Aorta (tissue), 5 donors: ENCODE measurements at places on chromosomes 7 and 10. TPM values are rescaled to one million over a fixed set of nuclear protein-coding genes. Genes with fewer than 3 reads are reported as not detected.
A peak's percentile ranks its signal among the peaks of the same experiment; 100 is the strongest.

Gene CFAP69
- 15.8 TPM for total RNA-seq

Gene ENKUR
- not detected for total RNA-seq

Gene C7orf33
- not detected for total RNA-seq

Gene CALD1
- total RNA-seq, result 1,700 TPM

Gene AMZ1
- 1.1 TPM for total RNA-seq

Gene GSTO2
- 1.7 TPM for total RNA-seq

GRCh38 chr7:111672901-111673300, 110.6 kb upstream of the IMMP2L start:
- no peak for DNase-seq

DNA sequence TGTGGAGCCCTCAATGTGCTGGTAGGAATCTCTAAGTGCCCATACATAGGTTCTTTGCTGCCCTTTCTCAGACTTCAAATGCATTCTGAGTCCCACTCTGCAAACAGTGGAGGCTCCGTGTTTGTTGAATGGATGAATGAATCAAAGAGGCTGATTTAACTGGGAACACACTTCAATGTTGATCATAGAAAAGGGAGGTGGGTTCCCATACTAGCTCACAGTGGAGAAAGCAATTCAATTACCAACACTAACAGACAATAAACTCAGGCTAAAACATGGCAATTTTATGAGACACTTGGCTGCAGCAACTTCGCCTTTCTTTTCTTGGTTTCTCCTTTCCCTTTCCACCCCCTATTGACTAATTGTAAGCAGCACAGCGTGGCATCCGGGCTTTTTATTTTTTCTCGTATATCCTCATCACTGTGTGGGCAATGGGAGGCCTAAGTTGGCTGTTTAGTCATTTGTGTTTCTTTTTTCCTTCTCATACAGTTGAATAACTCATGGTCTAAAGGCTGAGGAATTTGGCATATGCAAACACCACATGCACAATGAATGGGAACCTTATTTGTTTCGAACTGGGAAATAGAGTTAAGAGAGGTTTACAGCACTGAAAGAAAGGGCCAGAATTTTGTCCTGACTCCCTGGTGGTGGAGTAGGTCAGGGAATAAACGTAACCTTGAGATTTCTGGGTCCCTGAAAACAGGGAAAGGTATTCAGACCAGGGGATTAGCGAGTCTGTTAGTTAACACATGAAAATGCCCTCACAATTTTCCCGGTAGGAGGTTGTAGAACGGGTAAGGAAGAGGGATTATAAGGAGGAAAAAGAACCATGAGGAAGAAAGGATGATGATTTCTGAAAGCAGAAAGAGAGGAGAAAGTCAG, 858.5 kb downstream of the KCNMA1 start:
- no peak for DNase-seq

- peak; percentile 53 for DNase-seq
Measured at GRCh38 chr7:157523371-157523765, 186.6 kb downstream of the DNAJB6 start.

- DNase-seq, result peak; percentile 74
Measured at GRCh38 chr7:155380221-155380861, 77.6 kb upstream of the EN2 start.

GRCh38 chr7:143300959-143301935, 13.1 kb downstream of the CASP2 start:
- no peak for DNase-seq

GRCh38 chr10:14748441-14748840, 26.3 kb downstream of the FAM107B start:
- peak; percentile 81 for DNase-seq

DNA sequence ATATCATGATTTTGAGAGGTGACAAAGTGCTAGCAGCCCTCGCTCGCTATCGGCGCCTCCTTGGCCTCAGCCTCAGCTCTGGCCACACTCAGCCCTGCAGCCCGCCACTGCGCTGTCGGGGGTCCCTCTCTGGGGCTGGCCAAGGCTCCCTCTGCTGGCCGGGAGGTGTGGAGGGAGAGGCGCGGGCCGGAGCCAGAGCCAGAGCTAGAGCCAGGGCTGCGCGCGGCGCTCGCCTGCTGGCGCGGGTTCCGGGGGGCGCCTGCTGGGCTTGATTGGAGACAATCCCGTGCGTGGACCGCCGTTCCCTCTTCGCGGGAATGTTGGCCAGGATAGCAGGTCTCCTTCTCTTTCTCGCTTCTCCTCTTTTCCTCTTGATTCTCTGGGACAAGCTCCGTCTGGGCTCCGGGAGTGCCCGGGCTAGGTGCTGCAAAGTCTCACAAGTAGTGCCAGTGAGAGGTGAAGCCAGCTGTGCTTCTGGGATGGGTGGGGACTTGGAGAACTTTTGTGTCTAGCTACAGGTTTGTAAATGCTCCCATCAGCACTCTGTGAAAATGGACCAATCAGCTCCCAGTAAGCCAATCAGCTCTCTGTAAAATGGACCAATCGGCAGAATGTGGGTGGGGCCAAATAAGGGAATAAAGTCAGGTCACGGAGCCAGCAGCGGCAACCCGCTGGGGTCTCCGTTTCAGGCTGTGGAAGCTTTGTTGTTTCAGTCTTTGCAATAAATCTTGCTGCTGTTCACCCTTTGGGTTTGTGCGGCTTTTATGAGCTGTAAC, 43.4 kb upstream of the ELMO1 start:
- no peak for DNase-seq

DNA sequence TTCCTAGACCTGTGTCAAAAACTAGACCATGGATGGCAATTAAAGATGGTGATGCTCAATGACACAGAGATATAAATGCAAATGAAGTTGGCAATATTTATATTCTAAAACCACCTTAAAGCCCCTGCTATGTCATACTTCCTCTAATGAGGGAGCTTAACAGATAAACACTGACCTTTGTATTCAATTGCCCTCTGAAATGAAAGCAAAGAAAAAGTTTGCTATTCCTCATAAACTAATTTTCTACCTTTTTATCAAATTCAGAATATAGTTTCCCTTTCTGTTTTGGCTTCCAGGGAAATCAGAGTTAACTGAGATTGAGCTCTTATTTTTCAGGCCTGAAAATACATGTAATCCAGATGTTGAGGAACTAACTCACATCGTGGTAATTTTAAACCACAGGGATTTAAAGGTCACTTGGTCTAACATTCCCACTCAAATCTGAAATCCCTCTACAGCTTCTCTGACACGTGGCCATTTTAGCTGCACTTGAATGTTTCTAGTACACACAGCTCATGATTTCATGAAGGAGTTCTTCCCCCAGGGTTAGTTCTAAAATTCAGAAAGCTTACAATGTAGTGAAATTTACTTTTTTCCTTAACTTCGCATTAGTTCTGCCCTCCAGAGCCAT, 37.9 kb upstream of the ABCB5 start:
- no peak for DNase-seq

DNA sequence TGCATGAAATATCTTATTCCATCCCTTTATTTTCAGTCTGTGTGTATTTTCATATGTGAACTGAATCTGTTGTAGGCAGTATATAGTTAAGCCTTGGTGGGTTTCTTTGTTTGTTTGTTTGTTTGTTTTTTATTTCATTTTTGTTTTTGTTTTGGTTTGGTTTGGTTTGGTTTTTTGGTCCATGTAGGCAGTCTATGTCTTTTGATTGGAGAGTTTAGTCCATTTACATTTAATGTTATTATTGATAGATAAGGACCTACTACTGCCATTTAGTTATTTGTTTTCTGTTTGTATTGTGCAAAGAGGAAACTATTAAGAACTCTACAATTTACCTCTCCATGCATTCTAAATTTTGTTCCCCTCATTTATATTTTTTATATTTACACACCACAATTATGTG, 695.9 kb upstream of the GRM3 start:
- no peak for DNase-seq

- DNase-seq, result no peak
Measured at GRCh38 chr7:11786186-11786585, 45.8 kb downstream of the THSD7A start.

- DNase-seq, result no peak
Measured at GRCh38 chr10:45302573-45302972, 12.8 kb downstream of the OR13A1 start.

GRCh38 chr7:9869151-9869550, 1104.5 kb upstream of the PHF14 start:
- no peak for DNase-seq

GRCh38 chr10:6351495-6351894, 148.8 kb downstream of the PFKFB3 start:
- no peak for DNase-seq

DNA sequence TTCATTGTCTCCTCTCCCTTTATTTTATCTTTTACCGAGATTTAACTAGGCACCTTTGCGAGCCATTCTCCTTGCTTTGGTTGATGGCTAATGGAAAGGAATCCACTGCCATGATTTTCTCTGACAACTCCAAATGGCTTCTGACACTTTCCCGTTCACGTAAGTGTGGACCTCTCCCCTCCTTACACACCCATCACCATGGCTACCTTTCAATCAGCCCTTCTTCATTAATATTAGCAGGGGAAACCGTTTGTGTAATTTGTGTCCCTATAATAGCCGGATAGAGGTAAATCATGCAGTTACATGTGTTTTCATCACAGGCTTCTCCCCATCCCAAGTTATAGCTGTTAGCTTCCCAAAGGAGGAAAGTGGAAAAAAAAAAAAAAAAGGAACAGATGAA, 767.3 kb downstream of the MAGI2 start:
- no peak for DNase-seq

- DNase-seq, result peak; percentile 33
Measured at GRCh38 chr7:151683615-151684407, 164.1 kb upstream of the RHEB start.

DNA sequence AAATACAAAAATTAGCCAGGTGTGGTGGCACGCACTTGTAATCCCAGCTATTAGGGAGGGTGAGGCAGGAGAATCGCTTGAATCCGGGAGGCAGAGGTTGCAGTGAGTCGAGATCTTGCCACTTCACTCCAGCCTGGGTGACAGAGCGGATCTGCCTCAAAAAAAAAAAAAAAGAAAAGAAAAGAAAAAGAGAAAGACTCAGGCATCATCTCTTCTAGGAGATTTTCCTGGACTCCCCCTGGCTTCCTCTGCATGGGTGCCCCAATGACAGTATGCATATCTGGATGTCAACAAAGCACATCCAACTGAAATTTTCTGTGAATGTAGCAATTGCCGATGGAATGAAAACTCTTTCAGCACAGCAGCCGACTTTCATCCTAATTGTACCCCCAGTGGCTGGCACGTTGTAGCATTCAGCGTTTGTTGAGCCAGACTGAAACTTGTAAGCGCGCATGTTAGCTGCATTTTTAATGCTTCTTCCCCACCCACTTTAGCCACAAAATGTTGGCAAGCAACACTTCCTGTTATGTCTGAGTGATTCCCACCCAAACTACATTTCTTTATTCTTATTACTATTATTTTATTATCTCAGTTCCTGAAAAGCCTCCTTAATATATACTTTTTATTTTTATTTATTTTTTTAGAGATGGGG, 70.2 kb downstream of the PRTFDC1 start:
- DNase-seq, result no peak

DNA sequence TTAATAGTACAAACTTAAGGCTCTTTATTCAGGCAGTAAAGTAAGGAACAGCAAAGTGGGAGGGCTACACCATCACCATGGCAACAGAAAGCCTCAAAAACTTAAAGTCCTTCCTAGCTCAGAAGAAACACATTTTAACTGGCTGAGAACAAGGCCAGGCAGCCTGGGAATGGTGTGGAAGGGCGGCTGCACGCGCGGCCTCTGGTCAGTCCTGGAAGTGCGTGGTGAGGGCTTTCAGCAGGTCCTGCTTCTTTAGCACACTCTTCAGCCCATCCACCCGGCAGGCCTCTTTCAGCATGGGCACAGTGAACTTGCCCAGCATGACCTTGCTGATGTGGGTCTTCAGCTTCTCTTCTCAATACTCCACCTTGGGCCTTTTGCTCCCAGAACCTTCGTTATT, 133.0 kb downstream of the CYP26A1 start:
- no peak for DNase-seq

DNA sequence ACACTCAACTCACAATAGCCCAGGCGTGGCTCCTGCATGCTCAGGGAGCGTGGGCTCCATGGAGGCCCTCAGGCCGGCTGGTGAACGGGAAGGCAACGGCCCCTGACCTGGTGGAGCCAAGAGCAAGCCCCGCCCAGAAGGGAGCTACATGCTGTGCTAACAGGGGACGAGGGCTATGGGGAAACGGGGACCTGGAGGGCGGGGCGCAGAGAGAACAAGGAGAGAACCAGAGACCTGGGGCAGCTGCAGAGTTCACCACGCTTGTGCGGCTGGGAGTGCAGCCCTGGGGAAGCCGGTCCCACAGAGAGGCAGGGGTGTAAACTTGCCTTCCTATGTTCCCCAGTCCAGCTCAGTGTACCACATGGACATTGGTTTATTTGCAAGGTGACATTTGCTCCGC, 69.2 kb upstream of the PPP2R2D start:
- peak; percentile 67 for DNase-seq

GRCh38 chr10:25226775-25227682, 52.2 kb downstream of the GPR158 start:
- no peak for DNase-seq

DNA sequence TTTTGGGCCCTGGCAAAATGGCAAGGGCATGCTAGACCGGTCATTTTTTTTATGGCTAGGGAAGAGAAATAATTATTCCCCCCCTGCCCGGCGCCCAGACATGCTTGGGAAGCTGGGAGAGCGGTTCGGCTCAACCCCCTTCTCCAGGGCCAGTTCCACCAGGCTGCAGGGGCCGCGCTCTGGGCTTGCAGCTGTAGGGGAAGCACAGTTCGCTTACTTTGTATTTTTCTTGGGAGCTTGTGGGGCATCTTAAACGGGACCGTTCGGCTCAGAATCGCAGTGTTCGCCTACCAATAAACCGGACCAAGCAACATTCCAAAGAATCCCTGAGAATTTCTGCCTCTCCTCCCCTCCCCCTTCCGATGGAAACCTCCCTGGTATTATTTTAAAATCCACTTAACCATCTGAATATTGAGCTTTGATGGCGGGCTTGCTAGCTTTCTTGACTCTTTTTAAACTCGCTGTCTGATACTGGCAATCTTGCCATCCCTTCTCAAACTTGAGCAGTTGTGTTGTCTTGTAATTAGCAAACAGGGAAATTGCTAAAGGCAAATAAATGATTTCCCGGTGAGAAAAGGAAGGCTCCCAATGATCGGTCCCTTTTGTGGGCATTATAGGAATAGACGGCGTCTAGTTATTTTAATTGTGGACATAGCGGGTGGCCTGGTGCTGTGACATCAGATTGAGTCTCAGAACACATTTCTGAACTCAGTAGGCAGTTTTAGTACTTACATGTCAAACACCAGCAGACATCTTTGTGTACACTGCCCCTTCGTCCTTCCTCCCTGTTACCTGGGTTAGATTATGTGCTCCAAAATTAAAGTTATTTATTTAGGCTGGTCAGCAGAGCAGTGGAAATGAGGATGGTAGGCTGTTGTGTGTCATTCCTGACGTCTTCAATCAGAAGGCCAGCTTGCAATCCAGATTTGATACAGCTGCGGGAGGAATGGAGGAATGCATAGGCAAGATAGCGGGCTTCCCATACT, 3.4 kb downstream of the TCF7L2 start:
- DNase-seq, result peak; percentile 64
